ENCODE measurements at places on chromosomes 6 and 20.

DNA sequence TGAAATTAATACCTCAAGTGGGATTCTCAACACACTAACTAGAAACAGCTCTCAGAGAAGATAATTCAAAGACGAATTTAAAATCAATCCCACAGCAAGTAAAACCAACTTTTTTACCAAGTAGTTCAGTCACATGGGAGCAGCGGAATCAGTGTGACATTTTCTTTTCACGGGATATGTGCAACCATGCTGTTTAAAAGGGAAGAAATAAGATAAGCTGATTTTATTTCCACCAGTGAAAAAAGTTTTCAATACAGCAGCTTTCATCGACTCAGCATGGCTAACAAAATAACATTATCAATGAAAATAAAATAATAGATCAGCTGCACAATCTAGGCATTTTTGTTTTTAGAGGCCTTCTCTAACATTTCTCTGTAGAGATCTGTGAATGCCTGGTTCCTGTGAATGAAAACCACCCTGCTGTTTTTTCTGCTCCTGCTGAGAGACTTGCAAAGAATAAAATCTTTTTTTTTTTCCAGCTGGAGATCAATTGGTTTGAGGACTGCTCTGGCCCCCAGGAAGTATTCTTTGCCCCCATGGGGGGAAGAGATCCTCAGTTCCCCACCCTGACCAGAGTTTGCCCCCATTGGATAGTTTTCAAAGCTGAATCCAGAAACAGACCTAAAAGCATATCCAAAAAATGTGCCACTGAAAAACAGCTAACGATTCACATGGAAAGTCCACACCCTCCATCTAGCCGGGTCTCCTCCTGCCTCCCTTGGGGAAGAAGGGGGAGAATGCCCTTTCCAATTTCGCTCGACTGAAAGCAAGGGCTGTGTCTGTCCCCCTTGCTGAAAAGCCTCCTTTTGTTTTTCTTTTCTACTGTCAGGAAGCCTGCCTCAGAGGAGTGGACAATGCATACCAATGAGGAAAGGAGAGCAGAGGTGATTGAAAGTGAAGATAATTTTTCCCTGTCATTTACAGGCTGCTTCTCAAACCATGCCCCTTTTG lies 317.6 kb downstream of the PRKN start:
- no peak for DNase-seq

DNA sequence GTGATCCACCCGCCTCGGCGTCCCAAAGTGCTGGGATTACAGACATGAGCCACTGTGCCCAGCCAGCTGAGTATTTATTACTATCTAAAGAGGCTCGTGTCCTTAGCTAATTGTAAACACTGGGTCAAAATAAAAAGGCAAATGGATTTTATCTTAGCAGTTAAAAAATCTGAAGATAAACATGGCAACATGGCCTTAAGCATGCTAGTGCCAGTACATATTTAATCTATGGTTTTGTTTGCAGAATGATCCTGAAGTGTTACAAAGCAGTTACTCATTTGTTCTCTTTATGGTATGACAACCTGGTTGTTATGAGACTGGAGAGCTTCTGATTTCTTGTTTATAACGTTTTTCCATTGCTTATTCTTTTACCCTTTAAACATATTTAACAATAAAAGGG lies 3.9 kb upstream of the KIAA0408 start:
- DNase-seq = no peak

DNA sequence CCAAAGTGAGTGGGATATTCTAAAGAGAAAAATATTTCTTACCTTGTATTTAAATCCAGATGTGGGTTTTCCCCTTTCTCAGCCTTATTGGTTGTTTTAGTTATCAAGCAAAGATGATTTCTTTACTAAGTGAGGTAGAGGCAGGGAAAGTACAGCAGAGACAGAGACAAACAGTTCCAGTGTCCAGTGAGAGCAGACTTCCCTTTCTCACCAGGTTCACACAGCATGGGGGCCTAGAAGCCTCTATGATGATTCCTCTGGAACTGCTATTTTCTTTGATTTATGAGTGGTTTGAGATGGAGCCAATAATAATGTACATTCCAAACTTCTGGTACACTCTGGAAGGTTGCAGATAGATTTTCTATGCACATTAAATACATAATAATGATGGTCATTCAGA lies 234.0 kb upstream of the MARCKS start:
- DNase-seq = no peak

GRCh38 chr6:19835605-19836004 lies 1.6 kb upstream of the ID4 start:
- DNase-seq = no peak

GRCh38 chr6:14276667-14277404 lies 159.3 kb downstream of the CD83 start:
- DNase-seq = no peak

- DNase-seq = no peak
Observed at GRCh38 chr20:49032455-49032854, 13.7 kb upstream of the CSE1L start.

DNA sequence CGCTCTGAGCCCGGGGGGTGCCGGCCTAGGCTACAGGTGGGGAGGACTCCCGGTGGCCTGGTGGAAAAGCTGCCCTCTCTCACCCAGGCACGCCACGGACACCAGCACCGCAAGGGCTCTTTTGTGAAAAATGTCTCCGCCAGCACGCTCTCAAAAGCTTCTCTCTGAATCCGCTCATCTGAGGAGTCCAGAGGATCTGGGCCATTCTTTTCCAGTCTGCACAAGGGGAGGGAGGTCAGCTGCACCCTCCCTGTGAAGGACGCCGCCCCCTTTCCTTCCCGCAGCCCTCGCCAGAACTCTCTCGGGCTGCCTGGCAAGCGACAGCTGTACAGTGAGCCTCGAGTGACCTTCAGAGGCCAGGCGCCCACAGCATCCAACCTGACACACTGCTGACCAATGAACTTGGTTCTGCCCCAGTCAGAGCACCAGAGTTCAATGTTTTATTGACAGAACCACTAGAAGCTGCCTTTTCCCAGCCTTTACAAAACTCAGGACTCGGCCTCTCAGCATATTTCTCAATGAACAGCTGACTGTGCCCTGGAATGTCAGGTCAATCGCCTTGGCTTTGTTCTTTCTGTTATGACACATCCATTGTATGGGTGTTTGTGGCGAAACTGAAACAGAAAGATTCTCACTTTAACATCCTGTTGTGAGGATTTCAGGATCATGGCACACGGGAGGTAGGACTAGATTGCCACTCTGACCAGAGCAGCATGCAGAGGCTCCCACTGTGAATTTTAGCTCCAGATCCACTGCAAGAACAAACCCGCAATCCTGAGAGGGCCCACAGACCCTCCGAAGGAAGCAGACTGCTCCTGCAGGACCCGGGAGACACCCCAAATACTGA lies 26.7 kb downstream of the SERPINB9 start:
- peak; percentile 49 for DNase-seq

DNA sequence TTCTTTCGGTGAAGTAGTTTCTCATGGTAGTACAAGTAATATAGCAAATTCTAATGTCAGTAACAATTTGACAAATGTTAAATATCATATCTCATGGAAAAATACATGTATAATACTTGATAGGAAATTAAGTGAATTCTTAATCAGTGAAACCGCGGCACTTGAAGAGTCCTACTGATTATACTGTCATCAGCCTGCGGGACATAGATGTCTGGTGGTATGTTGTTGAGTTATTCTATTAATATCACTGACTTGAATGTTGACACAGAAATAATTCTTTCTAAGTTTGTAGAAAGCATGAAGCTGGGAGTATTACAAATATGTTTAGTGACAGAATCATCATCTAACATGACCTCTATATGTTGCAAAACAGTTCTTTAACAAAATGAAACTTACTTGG lies 479.8 kb upstream of the IMPG1 start:
- no peak for DNase-seq

- DNase-seq = no peak
Observed at GRCh38 chr6:50278663-50279062, 228.9 kb upstream of the DEFB112 start.

- no peak for DNase-seq
Observed at GRCh38 chr6:15326067-15326614, 80.3 kb downstream of the JARID2 start.

DNA sequence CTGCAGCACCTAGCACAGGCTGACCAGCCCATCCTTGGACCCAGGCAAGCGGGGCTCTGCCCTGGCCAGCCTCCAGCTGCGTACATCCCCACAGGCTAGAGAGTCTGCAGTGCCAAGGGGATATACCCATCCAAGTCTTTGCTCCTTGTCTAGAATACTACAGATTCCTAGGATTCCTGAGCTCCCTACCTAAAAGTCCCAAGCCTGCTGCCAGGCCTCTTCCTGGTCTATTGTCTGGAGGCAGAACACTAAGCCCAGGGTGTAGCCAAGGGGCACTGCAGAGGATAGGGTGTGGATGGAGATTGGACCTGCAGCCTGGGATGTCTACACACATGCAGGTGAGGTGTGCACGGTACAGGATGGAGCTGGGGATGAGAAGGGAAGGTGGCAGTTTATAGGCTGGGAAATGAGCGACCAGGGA lies 90.0 kb upstream of the SIRPA start:
- DNase-seq = no peak

- DNase-seq = no peak
Observed at GRCh38 chr6:70549327-70549726, 17.4 kb upstream of the SDHAF4 start.

DNA sequence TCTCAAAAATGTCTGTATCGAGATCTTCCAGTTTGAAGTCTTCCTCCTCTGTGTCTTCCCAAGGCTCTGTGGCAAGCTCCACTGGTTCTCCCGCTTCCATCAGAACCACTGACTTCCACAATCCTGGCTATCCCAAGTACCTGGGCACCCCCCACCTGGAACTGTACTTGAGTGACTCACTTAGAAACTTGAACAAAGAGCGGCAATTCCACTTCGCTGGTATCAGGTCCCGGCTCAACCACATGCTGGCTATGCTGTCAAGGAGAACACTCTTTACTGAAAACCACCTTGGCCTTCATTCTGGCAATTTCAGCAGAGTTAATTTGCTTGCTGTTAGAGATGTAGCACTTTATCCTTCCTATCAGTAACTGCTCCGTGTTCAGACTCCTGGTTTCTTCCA lies 10.0 kb upstream of the DHX35 start:
- no peak for DNase-seq

GRCh38 chr6:153003366-153003690 lies 819 bp upstream of the MTRF1L start:
- DNase-seq = no peak

- DNase-seq = no peak
Observed at GRCh38 chr6:26170181-26170580, 83.0 kb downstream of the HFE start.

DNA sequence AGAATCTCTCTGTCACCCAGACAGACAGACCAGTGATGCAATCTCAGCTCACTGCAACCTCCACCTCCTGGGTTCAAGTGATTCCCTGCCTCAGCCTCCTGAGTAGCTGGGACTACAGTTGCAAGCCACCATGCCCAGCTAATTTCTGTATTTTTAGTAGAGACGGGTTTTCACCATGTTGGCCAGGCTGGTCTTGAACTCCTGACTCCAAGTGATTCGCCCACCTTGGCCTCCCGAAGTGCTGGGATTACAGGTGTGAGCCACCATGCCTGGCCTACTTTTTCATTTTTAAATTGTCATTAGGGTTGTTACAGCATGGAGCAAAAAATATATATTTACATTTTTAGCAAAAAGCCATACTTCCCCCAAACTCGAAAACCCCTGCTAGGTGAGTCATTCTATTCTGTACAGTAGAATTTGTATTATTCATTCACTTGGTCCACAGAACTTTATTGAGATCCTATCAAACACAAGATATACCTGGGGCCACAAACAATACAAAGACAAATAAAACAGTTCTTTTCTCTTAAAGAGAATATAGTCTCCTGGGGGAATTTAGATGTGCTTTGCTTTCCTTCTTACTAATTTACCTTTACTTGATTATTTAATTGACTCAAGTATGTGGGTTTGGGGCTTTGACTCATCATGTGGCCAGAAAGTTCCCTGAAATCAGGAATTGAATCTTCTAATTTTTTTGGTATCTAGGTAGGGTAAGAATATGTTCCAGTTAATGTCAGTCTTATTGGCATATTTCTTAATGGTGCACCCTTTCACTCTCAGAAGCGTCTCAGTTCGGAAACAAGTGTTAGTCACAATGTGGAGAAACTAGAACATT lies 16.6 kb upstream of the CCND3 start:
- DNase-seq = no peak

Data from BJ (cell line).